Body of pancreas (tissue), 4 donors: ENCODE measurements at places on chromosomes 11 and 22.

GRCh38 chr11:127894316-127894715, 693.0 kb downstream of the ETS1 start:
- no peak for DNase-seq

GRCh38 chr11:64850979-64851567, 6.6 kb upstream of the CDC42BPG start:
- DNase-seq: no peak

DNA sequence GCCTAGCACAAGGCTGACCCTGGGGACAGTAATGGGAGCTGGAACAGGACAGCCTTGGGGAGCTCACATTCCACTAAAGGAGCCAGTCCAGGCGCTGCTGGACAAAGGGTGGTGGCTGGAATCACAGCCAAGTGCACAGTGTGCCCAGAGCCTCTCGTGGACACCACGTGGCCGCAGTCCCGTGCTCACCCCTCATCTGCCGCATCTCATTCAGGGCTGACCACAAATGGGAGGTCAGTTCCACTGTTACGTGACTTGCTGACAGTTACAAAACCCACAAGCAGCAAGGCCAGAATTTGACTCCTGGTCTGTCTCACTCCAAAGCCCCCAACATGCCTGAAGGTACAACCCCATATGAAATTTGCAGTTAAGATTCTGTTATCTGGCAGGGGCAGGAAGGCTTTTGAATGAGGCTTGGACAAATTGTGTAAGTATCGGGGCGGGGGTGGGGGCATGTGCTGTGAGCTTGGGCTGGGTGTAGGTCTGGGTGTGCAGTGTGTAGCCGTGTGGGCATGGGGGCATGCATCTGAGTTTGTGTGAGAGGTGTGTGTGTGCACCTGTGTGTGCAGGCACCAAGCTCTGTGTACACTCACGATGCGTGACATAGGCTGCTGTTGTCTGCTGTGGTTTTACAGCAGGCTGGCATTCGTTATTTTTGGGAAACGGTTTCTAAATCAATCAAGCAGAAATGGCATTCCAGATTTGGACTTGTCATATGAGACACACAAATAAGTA, 301.7 kb downstream of the BRD1 start:
- DNase-seq: no peak

GRCh38 chr11:74142624-74143023, 28.2 kb downstream of the C2CD3 start:
- no peak for DNase-seq

DNA sequence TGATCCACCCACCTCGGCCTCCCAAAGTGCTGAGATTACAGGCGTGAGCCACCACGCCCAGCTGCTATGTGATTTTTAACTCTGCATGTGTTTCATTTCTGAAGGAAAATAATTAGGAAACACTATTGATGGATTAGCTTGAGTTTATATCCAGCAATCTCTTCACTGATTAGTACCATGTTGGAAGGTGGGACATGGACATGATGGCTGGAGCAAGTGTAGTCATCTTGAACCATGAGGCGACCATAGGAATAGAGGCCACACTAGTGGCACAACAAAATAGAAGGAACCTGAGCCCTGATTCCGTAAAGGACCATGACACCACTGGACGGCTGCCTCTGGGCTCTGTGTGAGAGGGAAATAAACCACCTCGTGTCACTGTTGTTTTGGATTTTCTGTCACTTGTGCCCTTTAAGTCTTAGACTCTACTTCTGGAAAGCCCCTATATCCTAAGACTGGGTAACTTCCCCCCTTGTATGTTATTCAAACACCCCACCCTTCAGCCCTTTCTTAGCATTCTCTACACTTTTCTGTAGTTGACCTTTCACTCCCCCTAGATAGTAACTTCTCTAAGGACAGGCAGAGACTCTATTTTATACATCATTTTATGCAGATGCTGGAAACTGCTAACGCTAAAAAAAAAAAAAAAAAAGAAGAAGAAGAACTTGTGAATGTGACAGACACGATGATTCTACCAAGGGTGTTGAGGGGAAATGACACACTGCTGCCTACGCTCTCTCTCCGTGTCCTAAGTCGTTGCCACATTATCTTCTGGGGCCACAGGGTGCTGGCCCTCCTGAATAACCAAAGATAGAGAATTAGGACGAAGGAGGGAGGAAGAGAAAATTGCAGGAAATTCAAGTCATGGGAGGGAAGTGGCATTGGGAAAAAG, 2.7 kb upstream of the VPS37C start:
- no peak for DNase-seq

GRCh38 chr11:30143098-30143705, 87.6 kb upstream of the FSHB start:
- no peak for DNase-seq

- no peak for DNase-seq
Observed at GRCh38 chr11:65141896-65142494, 7.7 kb upstream of the SYVN1 start.

GRCh38 chr22:32622004-32622743, 147.6 kb downstream of the FBXO7 start:
- peak; percentile 43 for DNase-seq

DNA sequence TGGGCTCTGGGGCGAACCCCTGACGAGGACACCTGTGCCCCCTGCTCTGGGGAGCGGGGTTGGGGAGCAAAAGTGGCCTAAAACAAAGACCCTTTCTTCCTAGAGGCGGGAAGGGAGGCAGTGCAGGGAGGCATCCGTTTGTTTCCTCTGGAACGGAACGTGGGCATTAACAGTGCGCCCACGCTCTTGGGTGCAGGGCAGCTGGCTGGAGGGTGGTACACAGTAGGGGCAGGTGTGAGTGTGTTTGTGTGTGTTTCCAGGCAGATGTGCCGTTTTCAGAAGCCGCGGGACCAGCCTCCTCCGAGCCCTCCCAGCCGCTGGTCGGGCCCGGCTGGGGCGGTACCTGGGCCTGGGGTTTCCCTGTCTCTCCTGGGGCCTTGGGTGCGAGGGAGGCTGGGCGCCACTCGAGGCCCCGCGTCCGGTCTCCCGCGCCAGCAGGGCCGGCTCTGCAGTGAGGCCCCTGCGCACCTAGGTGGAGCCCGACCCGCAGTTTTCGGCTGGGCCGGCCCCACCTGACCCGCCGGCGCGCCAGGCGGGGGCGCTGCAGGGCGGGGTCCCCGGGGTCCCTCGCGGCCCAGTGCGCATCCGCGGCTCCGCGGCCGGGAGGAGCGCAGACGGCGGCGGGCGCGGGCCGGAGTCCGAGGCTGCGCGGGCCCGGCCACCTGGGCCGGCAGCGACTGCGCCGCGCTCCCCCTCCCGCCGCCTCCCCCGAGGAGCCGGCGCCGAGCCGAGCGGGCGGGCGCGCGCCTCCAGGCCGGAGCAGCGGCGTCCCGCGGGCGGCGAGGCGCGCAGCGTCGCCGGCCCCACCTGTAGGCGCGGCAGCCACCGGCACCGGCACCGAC, 1252.7 kb downstream of the BRD1 start:
- DNase-seq: peak; percentile 64
